Activated CD8-positive, alpha-beta T cell treated with anti-CD3 and anti-CD28 coated beads for 36 hours (primary cell): ENCODE measurements at places on chromosomes 7 and 10. TPM values are rescaled to one million over a fixed set of nuclear protein-coding genes. Genes with fewer than 3 reads are reported as not detected.
A peak's percentile ranks its signal among the peaks of the same experiment; 100 is the strongest.

Gene KEL
- 0.49 TPM for total RNA-seq

- DNase-seq: no peak
These were observed 28.9 kb downstream of the PON1 start for GRCh38 chr7:95295397-95295796.

DNA sequence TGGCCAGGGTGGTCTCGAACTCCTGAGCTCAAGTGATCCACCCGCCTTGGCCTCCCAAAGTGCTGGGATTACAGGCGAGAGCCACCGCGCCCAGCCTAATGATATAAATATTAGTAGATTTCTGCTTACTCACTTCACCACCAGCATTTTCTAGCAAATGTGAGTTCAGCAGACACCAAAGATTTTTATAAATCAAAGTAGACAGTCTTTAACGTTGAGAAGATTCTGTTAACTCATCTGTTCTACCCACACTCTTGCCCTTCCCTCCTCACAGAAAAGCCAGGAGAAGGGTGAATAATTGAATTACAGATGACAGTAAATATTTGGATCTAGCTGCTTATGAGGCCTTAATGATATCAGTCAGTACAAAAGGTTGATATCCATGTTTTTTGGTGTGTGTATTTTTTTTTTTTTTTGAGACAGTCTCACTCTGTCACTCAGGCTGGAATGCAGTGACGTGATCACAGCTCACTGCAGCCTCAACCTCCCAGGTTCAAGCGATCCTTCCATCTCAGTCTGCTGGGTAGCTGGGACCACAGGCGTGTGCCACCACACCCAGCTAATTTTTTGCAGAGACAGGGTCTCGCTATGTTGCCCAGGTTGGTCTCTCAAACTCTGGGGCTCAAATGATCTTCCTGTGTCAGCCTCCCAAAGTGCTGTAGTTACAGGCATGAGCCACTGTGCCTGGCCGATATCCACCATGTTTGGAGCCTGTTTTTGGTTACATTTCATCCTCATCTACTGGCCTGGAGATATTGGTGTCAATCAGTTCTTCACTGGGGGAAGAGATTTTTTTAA lies 120.5 kb downstream of the CUX1 start:
- DNase-seq: no peak

DNA sequence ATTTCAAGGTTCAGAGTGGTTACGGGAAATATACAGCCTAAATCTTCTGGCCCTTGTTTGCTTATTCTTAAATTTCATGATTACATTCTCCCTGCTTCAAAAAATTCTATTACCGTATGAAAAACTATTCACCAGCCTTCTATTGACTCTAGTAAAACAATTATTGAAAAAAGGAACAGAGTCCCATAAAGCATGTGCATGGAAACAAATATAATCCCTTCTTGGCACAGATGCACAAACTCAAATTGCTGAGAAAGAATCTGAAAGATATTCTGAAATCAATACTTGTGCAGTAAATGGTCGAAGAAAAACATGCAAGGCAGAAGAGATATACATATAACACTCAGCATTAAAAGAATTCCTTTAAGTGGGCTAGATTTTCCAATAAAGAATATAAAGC lies 83.6 kb downstream of the LRRN3 start:
- no peak for DNase-seq

DNA sequence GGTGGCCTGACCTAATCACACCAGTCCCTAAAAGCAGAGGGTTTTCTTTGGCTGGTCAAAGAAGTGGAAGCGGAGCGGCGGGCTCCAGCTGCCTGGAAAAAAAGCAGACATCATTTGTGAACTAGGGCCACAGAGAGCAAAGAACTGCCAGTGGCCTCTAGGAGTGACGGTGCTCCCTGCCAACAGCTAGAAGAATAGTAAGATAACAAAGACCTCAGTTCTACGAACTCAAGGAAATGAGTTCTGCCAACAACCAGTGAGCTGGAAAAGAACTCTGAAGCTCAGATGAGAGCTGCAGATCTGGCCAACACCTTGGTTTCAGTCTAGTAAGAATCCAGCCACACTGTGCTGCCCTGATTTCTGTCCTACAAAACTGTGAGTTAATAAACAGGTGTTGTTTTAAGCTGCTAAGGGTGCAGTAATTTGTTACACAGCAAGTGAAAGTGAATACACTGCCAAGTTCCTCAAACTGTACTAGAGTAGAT lies 178.0 kb downstream of the SRPK2 start:
- peak; percentile 3 for DNase-seq

DNA sequence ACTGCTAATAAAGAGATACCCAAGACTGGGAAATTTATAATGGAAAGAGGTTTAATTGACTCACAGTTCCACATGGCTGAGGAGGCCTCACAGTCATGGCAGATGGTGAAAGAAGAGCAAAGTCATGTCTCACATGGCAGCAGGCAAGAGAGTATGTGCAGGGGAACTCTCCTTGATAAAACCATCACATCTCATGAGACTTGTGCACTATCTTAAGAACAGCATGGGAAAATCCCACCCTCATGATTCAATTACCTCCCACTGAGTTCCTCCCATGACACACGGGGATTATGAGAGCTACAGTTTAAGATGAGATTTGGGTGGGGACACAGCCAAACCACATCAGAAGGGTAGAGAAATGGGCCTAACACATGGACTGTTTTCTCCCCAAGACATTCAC lies 156.3 kb downstream of the CCDC71L start:
- peak; percentile 45 for DNase-seq

Gene UPK3BL1
- 27.8 TPM for total RNA-seq

Gene RASSF4
- total RNA-seq: 1.9 TPM

GRCh38 chr10:124992462-124993344 lies 50.8 kb downstream of the ZRANB1 start:
- peak; percentile 46 for DNase-seq

Gene C7orf57
- 0.74 TPM for total RNA-seq

DNA sequence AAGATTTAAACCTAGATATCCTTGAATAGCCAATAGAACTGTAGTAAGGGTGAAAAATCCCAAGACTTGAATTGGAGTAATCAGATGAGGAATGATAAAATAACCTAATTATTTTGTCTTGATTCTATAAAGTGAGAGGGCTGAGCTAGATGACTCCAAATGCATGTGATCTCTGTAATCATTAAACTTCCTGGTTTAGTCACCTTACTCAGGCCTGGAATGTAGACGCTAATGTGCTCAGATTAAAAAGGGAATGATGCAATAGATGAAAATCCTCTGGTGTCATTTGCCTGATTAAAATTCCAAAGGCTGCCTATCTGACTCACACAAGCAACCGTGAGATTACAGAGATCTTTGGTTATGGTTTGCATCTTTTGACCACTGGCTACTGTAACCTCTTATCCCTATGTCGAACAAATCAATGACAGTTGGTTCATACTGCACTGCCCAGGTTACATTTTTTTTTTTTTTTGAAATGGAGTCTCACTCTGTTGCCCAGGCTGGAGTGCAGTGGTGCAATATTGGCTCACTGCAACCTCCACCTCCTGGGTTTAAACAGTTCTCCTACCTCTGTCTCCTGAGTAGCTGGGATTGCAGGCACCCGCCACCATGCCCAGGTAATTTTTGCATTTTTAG lies 2.9 kb upstream of the HKDC1 start:
- no peak for DNase-seq

Gene ANK3
- 12.0 TPM for total RNA-seq

GRCh38 chr7:121882731-121883130 lies 9.8 kb downstream of the PTPRZ1 start:
- no peak for DNase-seq
